Fibroblast of skin of right quadriceps (primary cell): ENCODE measurements at places on chromosomes 1 and 21.
A peak's percentile ranks its signal among the peaks of the same experiment; 100 is the strongest.

- DNase-seq: no peak
Measured at GRCh38 chr1:225949041-225949440, 8.0 kb upstream of the LEFTY2 start.

DNA sequence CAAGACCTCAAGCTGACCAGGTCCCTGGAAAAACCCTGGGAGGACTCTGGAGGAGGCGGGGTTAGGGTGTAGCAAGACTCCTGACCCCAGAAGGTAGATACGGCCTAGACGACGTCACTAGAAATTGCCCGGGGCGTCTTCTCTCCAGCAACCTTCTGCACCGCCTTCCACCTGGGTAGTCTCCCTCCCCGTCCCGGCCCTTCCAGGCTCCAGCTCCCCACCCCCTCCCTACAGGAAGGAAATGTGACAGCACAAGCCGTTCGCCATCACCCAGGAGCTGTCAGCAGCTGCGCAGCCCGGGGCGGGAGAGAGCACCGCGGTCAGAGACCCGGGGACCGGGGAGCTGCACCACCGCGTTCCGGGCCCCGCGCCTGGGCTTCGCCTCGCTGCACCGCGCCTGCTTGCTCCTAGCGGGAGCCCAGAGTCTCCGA, 20.0 kb downstream of the SERTAD4 start:
- no peak for DNase-seq

DNA sequence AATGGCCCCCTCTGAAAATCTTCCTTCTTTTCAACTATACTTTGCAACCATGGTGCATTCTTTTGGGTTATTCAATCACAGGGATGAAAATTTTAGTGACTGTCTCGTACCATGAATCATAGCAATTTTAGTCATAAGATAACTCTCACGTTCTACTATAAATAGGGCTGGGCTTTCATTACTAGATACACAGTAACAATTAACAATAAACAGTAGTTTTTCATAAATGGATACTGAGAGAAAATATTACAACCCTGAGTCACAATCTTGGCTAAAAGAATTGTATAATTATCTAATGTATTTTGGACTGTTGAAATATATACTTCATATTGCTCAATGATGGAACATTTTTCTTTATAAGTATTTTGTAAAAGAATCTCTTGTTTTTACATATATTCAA, 96.1 kb downstream of the TEX35 start:
- peak; percentile 93 for DNase-seq

DNA sequence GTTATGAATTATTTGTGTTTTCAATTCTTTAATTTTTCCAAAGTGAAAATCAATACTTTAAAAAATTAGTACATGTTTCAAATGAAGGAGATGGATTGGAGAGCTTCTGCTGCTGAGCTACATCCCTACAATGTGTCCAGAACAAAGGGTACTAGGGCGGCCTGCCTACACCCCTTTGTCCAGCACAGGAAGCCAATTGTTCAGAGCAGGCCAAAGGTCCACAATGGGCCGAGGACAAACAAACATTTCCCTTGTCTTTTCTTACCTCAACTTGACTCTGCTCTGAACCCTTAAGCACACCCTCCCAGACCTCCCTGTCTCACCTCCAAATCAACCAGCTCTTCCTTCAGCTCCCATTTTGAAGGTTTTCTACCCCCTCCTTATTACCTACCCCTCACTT, 39.4 kb upstream of the CAMK1G start:
- no peak for DNase-seq

DNA sequence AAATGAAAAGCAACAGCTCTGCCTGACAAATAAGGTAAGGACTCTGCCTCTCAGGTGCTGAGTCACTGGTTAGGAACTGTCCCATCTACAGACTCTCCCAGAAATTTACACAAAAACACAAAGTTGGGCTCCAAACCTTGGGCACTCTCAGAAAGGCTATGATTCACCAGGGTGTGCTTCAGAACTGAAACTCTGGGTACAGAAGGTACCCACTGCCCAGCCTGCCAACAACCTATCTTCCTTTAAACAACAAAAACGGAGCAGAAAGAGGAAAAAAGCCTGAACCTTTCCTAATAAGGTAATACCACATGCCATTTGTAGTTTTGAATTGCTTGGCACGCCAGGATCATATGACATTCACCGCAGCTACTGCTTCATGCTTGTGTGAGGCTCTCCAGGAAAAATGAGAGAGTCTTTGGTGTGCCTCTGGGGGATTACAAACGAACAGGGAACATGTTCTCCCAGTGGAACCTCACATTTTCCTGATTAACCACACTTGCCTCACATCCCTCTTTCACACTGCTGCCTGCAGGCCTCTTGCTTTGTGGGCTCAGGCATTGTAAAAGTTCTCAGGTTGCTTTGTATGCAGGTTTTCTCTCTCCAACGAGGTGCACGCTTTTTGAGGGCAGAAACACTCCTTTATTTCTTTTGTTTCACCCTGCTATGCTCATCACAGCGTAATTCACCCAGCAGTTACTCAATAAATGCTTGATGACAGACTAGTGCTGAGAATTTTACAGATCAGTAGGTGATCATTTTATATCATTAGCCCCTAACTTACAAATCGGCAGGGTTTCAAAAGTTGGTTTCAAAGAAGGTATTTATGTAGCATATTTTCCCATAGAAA, 65.1 kb downstream of the GADD45A start:
- peak; percentile 94 for DNase-seq

GRCh38 chr1:243447347-243447746, 191.5 kb downstream of the SDCCAG8 start:
- DNase-seq: peak; percentile 42

DNA sequence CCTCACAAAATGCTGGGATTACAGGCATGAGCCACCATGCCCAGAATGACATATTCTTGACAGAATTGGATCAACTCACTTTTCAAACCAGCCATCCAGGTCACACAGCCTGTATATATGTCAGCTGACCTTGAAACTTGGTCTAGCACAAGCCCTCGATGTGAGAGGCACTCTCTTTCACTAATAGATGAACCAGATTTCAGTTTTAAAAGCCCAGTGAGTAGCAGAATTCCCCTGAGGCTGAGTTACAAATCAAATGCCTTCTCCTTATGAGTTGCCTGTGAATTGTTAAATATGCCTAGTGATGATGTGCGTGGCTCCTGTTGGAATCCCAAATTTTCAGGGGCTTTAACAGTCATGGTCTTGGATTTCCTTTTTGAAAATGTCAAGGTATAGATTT, 88.7 kb downstream of the CD247 start:
- DNase-seq: no peak

GRCh38 chr1:51000160-51000559, 30.1 kb downstream of the CDKN2C start:
- no peak for DNase-seq
